ENCODE measurements at places on chromosomes 6 and 20. TPM values are rescaled to one million over a fixed set of nuclear protein-coding genes. Genes with fewer than 3 reads are reported as not detected.

The TFAP2C gene
- total RNA-seq, result 0.31 TPM

The CST2 gene
- total RNA-seq, result not detected

The MOXD1 gene
- total RNA-seq, result 14.2 TPM

The TREM2 gene
- total RNA-seq, result 8.8 TPM

The FNDC11 gene
- 0.94 TPM for total RNA-seq

The IL17F gene
- total RNA-seq, result not detected

- no peak for DNase-seq
Measured at GRCh38 chr6:168414336-168415097, 26.5 kb upstream of the SMOC2 start.

DNA sequence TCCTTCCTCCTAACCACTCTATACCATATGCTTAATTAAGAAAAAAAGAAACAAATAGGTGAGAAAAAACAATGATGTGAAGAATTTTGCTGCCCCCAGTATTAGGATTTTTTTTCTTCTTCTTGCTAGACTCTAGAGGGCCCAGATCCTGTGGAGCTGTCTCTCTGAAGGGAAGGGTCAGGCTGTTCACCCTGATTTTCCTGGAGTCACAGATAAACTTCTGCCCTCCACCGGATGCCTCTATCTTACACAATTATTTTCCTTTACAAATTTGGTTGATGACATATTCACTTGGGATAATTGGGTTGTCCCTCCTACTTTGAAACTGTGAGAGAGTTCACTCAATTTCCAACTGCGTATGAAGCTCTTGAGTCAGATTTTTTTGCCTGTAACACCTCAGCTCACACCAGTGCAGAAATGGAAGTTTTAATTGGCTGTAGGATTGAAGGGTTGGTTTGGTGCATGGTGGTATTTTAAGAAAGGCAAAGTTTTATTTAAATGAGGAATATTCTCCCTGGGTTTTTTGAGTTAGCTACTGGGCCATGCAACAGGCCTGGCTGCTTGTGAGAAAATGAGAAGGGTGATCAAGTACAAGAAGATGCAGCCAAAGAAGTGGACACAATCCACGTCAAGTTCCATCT lies 73.7 kb upstream of the ESR1 start:
- DNase-seq, result no peak

DNA sequence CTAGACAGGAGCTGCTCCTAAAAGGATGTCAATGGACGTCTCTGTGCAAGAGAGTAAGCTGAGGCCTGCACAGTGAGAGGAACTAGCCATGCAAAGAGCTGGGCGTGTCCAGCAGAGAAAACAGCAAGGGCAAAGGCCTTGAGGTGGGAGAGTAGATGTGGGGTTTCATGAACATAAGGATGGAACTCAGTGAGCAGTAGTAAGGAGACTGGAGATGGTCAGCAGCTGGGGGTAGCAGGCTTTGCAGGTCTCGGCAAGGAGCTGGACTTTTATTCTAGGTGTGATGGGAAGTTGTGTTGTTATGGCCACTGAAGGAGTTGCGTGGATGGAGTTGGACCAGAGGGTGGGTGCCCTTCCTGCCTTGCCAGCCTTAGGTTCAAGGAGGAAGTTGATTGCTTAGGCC lies 90.7 kb upstream of the SIRPA start:
- DNase-seq, result no peak

GRCh38 chr20:10288954-10289646 lies 70.5 kb downstream of the SNAP25 start:
- no peak for DNase-seq

DNA sequence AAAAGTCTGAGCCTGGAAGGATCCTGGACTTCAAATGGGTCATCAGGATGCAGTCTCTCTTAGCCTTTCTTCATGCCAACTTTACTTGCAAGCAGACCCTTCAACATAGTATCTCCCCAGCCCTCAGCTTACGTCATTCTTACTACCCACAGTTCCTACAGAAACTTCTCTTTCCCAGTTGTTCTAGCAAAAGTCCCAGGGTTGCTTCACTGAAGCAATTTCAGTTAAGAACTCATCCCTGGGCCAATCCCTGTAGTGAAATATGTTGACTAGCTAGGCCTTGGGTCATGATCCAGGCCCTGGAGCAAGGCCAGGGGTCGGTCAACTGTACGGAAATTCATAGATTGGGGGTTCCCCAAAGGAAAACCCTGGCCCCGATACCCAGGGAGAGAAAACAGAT lies 8.6 kb upstream of the FAM83D start:
- DNase-seq, result no peak

DNA sequence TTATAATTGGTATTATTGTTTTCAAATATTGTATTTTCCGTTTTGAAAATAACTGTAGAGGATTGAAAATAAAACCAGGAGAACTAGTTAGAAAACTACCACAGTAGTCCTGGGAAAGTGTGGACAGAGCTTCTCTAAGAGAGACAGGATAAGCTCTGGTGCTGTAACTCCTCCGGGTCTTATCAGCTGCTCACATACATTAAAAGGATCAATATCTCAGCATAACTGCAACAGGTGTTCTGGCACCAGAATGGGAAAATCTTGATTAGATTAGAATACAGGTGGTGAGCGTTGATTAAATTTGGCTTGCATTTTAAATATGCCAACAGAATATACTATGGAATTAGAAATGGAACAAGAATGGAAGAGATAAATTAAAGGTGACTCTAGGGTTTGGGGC lies 1138.9 kb upstream of the ADGRB3 start:
- no peak for DNase-seq

DNA sequence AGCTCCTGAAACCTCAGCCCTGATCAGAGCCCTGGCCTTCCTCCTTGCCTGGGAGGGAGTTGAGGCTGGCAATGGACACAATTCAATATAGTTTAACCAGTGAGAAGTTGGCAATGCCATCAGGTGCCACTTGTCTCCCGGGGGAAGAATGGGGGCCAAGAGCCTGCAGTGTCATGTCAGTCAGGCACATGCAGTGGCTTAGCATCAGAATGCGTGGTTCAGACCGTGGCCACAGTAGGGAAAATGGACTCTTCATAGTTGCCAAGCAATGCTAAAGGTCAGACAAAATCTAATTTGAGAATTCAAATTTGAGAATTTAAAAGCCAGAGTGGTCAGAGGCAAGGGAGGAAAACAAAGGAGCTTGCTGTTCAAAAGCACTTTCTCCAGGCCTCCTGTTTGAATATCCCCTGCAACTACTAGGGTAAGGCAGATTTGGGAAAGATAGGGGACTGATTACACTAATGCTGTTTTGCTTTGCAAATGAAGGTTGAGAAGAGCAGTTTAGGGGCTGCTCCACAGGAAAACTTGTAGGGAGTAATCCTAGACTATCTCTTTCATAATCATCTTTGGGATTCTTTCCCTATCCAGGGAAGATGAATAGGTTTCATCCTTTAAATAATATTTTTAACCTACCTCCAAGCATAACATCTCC lies 33.1 kb upstream of the CLIC5 start:
- no peak for DNase-seq

DNA sequence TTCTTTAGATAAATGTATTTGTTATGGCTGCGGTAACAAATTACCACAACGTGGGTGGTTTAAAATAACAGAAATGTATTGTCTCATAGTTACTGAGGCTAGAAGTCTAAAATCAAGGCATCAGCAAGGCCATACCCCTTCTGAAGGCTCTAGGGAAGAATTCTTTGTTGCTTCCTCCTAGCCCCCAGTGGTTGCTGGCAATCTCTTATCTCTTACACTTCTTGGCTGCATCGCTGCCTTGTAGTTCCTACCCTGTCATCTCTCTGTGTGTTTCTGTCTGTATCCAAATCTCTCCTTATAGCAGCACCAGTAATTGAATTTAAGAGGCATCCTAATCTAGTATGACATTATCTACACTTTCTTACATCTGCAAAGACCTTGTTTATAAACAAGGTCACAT lies 534.7 kb downstream of the PHF3 start:
- DNase-seq, result no peak

DNA sequence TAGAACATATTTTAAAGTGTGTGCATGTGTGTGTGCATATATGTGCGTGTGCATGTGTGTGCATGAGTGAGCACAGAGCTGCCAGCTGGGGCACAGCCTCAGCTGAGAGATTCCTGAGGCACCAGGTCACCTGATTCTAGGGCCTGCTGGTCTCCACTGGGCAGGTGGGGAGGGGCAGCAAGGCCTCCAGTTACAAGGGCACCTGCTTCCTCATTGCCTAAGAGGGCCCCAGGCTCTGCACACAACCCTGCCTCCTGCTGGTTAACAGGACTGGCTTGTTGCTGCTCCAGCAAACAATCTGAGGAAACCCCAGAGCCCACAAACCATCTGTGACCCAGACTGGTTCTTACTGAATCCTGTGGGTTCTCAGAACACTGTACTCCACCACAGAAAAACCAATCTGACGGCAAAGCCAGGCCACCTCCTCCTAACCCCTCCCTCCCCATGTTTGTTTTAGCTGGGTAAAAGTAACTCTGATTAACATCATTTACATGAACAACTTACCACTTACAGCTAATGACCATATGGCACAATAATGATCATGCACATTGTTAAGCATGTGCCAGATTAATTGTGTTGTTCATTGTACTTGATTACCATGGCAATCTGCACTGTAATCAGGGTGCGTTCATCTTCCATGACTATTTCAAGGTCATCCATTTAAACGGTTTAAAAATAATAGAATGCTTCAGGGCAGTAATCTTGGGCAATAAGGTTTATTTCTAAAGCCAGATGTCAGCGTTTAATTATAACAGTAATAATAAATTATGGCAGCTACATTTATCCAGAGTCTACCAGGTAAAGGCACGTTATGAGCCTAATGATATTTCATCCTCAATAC lies 23.1 kb upstream of the UBE2J1 start:
- no peak for DNase-seq

GRCh38 chr6:14518515-14519217 lies 401.1 kb downstream of the CD83 start:
- no peak for DNase-seq

DNA sequence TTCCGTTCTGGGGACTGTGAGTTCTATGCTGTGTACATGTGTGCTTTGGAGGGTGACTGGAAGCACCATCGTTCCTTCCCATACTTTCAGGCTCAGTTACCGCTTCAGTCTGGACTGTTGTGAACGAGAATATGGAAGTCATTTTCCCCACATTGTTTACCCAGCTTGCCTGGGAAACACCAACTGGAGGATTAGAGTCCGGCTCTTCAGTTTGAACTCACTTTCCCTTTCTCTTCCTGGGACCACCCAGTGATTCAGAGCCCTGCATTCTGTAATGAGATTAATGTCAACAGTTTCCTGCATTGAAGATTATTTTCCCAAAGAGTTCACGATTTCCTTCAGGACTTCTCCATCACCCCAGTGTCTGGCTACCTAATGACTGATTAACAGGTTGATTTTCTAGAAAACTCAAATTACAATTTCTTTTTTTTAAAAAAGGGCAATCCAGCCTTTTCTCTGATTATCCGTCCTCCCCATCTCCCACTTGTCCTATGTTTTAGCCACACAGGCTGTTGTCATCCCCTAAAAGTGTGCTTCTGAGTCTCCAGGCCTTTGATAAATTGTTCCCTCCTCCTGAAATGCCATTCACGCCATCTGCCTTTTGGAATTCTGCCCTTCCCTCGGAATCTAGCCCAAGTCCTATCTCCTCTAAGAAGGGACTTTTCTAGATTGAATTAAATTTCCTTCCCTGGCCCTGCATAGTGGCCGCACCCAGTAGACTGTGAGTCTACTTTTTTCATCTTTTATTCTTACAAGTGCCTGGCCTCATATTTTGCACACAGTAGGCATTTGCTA lies 3.3 kb upstream of the TAGAP start:
- DNase-seq, result no peak

DNA sequence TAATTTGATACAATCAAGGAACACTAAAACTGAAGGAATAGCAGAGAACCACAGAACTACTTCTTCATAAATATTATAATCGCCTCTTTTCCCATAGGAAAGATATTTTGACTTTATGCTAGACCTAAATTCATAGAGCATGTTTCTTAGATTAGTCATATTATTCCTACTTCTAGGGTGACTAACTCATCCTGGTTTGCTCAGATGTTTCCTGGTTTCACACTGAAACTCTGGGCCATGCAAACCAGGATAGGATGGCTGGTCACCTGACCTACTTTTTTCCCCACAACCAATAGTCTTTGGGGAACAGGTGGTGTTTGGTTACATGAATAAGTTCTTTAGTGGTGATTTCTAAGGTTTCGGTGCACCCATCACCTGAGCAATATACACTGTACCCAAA lies 42.8 kb downstream of the MMS22L start:
- DNase-seq, result no peak

DNA sequence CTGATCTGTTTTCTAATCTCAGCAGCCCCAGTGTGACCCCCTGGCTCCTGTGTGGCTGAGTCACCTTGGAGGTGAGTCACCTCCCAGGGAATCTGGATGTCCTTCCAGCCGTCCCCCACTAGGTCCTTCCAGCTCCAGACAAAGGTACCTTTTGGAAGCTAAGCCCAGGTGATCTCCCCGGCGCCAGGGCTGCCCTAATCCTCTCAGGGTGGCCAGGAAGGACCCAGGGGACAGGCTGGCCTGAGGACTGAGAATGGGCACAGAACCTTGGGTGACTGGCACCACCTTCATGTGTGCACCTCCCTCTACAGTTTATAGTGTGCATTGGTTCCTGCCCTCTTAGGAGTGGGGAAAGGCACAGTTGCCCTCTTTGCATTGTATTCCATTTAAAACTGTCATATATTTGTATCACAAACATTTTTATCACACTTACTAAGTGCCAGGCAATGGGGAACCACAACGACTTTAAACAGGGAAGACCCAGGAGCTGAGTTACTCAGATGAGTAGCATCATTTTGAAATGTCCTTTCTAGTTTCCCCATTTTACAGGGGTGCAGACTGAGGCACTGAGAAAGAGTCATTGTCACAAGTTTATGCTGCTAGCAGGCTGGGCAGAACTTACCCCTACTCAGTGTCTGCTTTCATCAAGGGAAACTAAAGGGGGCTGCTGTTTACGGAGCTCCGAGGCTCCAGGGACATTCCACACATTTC lies 2.6 kb upstream of the BPIFB4 start:
- DNase-seq, result no peak

DNA sequence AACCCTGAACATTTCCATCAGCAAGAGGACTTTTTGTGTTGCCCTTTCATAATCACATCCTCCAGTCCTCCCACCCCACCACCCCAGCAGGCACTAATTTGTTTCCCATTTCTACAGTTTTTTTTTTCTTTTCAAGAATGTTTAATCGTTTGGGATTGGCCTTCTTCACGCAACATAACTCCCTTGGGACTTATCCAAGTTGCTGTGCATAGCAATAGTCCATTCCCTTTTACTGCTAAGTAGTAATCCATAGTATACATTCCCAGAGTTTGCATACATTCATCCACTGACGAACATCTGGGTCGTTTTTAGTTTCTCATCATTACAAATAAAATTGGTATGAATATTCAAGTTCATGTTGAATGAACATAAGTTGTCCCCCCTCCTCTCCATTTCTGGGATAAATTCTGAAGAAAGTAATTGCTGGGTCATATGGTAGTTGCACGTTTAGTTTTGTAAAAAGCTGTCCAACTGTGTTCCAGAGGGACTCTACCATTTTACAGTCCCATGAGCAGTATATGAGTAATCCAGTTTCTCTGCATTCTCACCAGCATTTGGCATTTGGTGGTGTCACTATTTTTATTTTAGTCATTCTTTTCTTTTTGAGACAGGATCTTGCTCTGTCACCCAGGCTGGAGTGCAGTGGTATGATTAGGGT lies 90.8 kb downstream of the DOK5 start:
- DNase-seq, result no peak

GRCh38 chr20:50017576-50018248 lies 34.9 kb downstream of the SNAI1 start:
- no peak for DNase-seq

- no peak for DNase-seq
Measured at GRCh38 chr20:2708073-2708415, 15.5 kb downstream of the EBF4 start.

All from sciatic nerve (tissue), 2 donors.